Stimulated activated CD4-positive, alpha-beta T cell treated with anti-CD3 and anti-CD28 coated beads, Interleukin-15, amount 100 ng/mL, for 24 hours (primary cell): ENCODE measurements at places on chromosomes 11 and 22.

DNA sequence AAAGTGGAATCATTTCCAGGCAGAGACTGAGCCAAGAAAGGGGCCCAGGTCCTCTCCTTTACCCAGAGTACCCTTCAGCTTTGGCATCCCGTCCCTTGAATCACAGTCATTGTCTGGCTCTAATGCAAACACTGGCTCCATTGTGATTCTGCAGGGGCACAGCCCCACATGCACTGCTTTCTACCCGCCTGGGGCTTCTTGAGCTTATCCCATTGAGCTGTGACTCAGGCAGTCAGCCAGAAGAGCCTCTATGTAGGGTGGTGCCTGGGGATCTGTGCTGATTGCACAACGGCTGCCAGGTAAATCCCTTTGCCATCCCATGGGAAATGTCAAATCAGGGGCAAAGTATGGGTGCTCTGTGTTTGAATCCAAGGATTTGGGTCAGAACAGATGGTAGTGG is 88.9 kb downstream of the RASSF10 start:
- DNase-seq = no peak

- no peak for DNase-seq
These were observed 47.7 kb downstream of the C11orf91 start for GRCh38 chr11:33652930-33653329.

DNA sequence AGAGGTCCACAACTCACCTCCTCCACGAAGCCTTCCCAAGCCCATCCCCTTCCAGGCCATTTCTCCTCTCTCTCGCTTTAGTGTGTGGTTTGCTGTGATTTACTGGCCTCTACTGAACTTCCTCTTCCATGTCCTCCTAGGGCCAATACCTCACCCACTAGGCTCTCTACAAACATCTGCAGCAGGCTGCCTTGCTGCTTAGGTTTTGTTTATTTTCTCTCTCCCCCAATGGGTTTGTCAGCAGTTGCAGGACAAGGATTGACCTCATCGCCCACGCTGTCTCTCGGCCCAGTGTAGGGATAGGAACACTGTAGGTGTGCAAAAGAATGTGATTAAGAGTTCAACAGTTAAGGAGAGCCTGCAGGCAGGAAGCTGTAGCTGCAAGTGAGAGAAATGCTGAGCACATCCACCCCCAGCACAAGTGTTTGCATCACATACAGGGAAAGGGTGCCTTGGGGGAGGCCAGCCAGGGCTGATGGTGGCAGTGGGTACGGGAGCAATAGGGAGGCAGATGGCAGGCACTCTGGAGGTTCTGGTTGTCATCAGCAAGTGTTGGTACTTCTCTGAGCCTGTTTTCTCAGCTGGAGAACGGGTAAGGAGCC is 1.4 kb downstream of the PC start:
- no peak for DNase-seq

DNA sequence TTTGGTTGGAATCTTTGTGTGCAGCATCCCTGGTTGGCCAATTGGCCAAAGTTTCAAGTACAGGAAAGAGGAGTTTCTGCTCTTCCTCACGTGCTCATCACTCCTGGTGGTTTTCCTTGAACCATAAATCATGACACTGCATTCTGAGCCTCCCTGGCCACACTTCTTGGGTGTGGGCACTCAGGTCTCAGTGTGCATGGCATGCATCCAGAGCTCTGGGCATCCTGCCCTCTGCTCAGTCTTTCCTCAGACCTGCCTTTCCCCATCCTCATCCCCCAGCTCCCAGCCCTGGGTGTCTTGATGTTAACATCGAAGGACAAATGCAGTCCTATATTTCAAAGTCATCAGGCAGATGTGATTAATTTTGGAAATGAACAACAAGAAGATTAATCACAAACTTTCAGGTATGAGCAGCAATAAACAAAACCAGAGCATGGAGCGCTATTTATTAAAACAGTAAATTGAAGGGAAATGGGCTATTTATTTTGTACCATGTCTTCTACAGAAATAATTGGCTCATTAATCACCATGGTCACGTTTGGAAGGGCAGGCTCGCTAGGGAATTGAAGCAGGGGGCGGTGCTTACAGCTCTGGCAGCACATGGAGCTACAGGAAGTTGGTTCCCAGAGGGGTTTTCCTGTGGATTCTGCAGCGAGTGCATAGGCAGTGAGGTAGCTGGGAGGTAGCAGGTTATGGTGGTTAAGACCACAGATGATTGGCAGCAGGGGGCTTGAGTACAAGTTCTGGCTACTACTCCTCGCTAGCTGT is 89.6 kb downstream of the CSNK2A3 start:
- DNase-seq = no peak

DNA sequence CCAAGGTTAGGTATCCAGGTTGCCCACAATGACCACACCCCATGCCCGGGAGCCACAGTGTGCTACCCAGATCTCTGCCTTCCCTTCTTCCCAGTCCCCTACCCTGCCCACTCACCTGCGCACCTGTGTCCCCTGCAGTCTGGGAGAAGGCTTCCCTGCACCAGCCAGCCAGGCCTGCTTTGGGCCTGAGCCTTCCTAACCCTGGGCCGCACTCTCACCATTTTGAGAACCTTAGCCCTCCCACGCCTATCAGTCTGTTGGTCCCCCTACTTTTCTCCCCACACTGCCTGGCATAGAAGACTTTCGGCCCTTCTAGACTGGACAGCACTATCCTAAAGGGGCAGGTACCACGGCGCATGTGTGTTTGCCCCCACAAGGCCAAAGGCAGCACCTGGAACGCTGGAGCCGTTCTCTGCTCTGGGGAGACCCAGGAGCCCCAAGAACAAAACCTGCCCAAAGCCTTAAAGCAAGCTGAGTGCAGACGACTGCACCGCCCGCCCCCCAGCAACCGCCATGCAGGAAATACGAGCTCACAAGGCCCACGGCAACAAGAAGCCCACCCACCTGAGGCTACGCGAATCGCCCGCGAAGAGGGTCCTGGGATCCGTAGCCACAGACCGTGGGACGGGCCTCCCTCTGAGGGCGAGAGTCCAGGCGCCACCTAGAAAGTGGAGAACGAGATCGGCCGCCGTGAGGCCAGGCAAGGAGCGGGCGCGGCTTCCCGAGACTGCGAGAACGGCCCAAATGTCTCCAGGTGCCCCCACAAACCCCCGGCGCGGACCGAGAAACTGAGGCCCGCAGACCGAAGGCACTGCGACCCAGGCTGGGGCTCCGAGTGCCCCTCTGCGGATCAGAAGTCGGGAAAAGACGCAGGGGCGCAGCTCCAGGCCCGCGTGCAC is 546 bp downstream of the GNB1L start:
- DNase-seq = no peak

- DNase-seq = no peak
These were observed 54.3 kb downstream of the TSPAN18 start for GRCh38 chr11:44780940-44781631.

- no peak for DNase-seq
These were observed 139.5 kb upstream of the CADM1 start for GRCh38 chr11:115643549-115644270.

DNA sequence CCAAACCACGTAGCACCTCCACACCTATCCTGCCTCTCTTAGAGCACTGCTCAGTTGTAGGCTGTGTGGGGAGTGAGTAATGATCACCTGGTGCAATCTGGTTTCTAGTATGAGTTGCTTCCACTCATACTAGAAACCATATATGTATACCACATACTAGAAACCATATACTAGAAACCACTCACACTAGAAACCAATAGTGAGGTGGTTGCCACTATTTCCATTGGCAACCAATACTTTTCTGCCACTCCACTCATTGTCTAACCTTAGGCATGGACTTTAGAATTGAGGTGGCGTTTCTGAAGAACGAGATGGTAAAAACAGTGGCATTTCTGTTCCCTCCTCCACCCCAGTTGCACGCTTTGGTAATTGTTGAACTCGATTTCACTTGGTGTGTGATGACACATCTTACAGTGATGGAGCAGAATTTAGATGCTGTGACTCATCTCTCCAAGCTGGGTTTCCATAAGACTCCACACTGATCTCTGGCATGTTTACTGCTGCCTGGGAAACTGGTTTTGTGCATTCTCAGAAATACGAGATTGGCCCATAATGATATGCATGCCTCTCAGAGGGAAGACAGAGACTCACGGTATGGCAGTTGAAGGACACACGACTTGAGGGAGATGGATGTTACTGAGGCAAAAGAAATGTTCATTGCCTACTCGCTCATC is 82.9 kb downstream of the KIRREL3 start:
- DNase-seq = peak; percentile 29

DNA sequence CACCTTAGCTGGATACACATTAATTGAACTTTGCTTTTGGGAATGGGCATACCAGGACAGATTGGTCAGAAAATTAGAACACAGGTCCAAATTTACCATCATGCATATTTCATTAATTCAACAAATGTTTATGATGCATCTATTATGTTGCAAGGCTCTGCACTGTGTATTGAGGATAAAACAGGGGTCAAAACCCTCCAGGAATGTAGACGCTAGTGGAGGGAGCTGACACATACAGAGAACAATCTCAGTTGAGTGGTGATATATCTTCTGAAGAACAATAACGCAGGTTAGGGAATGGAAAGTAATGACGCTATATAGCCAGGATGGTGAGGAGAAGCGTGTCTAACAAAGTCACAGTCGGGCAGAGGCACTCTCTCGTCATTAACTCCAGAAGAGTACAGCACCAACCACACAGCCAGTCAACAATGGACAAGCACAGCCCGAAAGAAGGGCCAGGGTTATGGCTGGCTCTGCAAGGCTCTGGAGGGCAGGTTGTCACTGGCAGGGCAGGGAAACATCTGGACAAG is 3.8 kb downstream of the FLI1 start:
- DNase-seq = no peak

GRCh38 chr11:23540101-23540561 is 679.9 kb upstream of the CCDC179 start:
- no peak for DNase-seq

GRCh38 chr22:33923660-33924246 is 3.5 kb upstream of the LARGE1 start:
- peak; percentile 50 for DNase-seq

DNA sequence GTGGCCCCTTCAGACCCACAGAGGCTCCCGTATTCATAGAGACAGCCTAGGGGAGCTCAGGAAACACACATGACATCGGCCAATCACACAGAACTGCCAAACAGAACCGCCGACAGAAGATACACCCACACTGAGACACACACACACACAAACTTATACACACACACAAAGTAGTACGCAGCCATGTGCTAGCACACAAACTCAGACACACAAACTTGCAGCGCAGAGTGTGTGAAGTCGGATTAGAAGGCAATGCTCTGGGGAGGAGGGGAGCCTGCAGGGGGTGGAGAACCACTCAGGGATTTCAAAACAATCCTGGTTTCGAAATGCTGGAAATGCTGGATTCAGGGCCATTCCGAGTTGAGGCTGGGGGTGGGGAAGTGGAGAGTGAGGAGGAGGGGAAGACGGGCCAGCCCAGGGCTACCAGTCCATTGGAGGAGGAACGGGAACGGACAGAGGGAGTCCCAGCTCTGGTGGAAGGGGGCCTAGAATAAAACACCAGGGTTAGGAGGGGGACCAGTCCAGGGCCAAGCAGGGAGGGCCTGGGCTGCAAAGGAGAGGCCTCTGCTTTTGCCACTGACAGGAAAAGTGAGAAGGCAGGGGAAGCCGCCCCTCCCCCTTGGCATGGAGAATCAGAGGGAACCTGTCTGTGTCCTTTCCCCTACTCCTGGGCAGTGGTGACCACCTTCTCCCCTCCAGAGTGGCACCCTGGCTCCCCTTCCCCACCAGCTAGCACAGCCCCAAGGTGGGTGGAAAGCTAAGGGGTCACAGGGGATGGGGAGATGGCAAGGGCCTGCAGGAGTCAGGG is 4.4 kb downstream of the BCL9L start:
- DNase-seq = no peak

GRCh38 chr22:50136581-50137015 is 33.9 kb upstream of the PANX2 start:
- DNase-seq = no peak
